Myocyte (in vitro differentiated cells): ENCODE measurements at places on chromosomes 5 and 9. TPM values are rescaled to one million over a fixed set of nuclear protein-coding genes. Genes with fewer than 3 reads are reported as not detected.

The ZDHHC21 gene
- total RNA-seq: 13.8 and 18.2 TPM in 2 replicates

The NKD2 gene
- total RNA-seq: not detected in 2 replicates

The SYNPO gene
- 7.8 and 8.1 TPM in 2 replicates for total RNA-seq

The SLC6A19 gene
- total RNA-seq: 0.31 TPM in 1 of 2 replicates, not detected in the other

GRCh38 chr9:133785753-133786370 is 47.7 kb upstream of the SARDH start:
- DNase-seq: no peak

DNA sequence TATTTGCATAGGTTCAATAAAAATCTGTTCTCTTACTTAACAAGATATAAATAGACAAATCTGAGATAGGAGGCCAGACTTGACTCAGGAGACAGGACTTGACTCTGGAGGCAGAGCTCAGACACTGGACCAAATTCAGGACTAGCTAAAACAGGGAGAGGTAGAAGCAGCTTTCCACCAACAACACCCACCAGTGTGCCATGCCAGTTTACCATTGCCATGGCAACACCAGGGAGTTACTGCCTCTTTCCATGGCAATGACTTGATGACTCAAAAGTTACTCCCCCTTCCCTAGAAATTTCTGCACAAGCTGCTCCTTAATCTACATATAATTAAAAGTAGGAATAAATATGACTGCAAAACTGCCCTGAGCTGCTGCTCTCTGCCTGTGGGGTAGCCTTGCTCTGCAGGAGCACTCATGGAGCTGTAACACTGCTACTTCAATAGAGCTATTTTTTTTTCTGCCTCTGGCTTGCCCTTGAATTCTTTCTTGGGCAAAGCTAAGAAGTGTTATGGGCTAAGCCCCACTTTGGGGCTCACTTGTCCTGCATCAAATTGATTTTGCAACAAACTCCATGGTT is 473.0 kb downstream of the PLK2 start:
- peak; percentile 44 for DNase-seq

DNA sequence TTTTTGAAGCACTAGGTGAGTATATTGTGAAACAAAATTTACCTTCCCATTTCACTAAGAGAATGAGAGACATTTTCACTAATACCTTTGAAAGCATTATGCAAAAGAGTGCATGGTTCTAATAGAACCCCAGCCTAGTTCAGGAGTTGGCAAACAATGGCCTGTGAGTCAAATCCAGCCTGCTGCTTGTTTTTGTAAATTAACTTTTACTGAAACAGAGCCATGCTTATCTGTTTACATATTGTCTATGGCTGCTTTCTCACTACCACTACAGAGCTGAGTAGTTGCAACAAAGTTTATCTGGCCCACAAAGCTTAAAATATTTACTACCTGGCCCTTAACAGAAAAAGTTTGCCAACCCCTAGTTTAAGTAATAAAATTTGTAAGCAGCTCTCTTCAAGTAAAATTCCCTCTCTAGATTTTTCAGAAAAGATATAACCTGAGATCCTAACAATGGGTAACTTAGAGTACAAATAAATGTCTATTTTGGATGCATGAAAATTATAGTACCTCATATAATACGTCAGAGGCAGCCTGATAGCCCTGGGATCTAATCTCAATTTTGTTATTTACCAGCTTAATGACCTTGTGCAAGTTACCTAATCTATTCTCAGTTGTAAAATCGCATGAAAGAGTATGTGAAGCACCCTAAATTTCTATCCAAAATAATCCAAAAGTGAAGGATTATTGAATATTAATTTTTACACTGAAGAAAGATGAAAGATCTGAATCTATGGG is 50.7 kb upstream of the ARL15 start:
- no peak for DNase-seq

DNA sequence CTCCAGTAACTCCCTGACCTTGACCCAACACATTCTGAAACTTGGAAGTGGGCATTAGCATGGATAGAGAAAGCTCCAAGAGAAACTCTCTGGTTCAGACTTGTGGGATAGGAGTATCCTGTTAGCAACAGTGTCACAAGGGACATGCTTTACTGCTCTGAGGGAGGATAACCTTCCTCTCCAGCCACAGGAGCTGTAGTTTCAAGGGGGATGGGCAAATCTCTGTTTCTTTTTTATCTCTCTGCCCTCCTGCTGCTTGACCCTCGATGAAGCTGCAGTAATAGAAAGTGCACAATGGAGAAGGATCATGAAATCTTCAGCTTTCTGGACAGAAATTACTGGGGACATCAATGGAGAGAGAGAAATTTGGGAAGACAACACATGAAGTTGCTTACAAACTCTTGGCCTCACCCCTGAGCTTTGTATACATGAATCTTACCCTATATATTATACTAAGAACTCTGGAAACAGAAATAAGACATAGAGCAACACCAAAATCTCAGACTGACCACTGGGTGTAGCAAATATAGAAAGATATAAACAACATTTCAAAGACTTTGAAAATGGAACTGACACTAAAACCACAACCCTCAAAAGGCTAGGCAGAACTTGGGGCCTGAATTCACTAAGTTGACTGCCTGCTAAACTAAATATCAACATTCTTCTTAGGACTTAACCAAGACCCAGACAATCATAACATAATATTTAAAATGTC is 471.0 kb upstream of the MEF2C start:
- DNase-seq: no peak
